ENCODE measurements at places on chromosomes 3 and 15. TPM values are rescaled to one million over a fixed set of nuclear protein-coding genes. Genes with fewer than 3 reads are reported as not detected.

DNA sequence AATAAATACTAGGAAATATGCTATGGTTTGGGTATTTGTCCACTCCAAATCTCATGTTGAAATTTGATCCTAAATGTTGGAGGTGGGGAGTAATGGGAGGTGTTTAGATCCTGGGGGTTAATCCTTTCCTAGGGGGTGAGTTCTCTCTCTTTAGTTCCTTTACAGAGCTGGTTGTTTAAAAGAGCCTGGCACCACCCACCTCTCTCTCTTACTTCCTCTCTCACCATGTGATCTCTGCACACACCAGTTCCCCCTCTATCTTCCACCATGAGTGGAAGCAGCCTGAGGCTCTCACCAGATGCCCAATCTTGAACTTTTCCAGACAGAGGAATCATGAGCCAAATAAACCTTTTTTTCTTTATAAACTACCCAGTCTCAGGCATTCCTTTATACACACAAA, 10.5 kb downstream of the SLC24A5 start:
- H3K4me3 ChIP-seq, result no peak overlapping the region
- no peaks in the 10 kb centered on the region for H3K27me3 ChIP-seq
- DNase-seq, result no peak
- no peak overlapping the region for H3K27ac ChIP-seq
- H3K36me3 ChIP-seq, result no peaks in the 10 kb centered on the region

DNA sequence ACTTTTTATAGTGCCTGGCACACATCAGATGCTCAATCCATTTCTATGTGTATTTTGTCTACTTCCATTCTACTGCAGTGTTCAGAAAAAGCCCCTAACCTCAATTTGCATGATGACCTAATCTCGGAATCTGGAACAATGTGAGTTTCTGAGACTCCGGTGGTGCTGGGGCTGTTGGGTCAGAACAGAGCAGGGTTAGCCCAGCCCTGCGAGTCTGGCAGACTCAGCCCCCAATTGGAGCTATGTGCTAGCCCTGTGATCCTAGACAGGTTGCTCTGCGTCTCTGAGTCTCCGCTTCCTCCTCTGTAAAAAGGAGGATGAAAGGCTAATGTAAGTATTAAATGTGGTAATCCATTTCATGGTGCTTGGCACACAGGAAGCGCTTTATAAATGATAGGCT, 95.0 kb upstream of the ICE2 start:
- H3K36me3 ChIP-seq, result no peaks in the 10 kb centered on the region
- peaks cover 16% of the 10 kb centered on the region for H3K4me1 ChIP-seq
- H3K27me3 ChIP-seq, result no peaks in the 10 kb centered on the region
- no peak overlapping the region for H3K27ac ChIP-seq

GRCh38 chr15:60392601-60392985, 5.2 kb downstream of the ANXA2 start:
- no peak for DNase-seq
- H3K36me3 ChIP-seq, result no peaks in the 10 kb centered on the region
- H3K4me1 ChIP-seq, result peaks cover 16% of the 10 kb centered on the region
- no peaks in the 10 kb centered on the region for H3K27me3 ChIP-seq

- H3K4me1 ChIP-seq, result peaks cover 3% of the 10 kb centered on the region
- H3K27ac ChIP-seq, result no peak overlapping the region
- no peak overlapping the region for H3K4me3 ChIP-seq
- H3K27me3 ChIP-seq, result no peaks in the 10 kb centered on the region
- no peaks in the 10 kb centered on the region for H3K36me3 ChIP-seq
Measured at GRCh38 chr3:131957511-131957910, 77.3 kb downstream of the CPNE4 start.

DNA sequence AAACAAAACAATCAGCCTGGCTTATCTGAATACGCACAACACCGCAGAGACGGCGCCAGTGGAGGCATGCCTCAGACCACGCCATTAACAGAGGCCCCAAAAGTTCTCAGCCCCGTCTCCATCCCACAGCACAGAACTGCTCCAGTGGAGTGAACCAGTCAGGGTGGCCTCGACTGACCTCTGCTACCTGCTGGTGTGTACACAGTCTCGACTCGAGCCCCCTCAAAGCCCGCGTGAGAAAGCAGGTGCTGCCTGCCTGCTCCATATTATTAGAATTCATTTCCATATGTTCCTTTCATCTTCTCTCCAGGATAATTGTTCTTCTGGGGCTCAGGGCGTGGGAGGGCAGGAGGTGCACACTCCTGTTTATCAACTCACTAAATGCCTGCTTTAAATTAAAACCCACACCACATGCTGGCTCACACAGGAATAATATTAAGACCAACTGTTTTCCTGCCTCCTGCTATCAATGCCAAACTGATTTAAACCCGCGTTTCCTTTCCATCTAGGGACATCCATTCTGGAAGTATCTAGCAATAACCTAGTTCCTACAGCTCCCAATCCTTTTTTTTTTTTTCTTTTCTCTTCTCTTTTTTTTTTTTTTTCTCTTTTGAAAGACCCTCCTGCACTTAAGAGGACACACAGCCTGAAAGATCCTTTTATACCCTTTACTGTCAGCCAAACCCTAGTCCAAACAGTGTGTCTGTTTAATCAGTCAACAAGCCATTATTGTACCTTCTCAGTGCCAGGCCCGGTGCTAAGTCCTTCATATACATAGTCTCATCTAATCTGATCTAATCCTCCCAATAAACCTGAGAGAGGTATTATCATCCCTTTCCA, 101.2 kb downstream of the TLE3 start:
- no peak overlapping the region for H3K4me3 ChIP-seq
- DNase-seq, result no peak
- H3K27me3 ChIP-seq, result no peaks in the 10 kb centered on the region
- H3K36me3 ChIP-seq, result no peaks in the 10 kb centered on the region

GRCh38 chr3:38575279-38575843, 74.1 kb downstream of the SCN5A start:
- H3K4me1 ChIP-seq, result peaks cover 13% of the 10 kb centered on the region
- H3K27ac ChIP-seq, result no peak overlapping the region
- no peaks in the 10 kb centered on the region for H3K27me3 ChIP-seq
- no peak for DNase-seq
- H3K36me3 ChIP-seq, result no peaks in the 10 kb centered on the region

- H3K27ac ChIP-seq, result no peak overlapping the region
- H3K4me1 ChIP-seq, result no peaks in the 10 kb centered on the region
- no peaks in the 10 kb centered on the region for H3K27me3 ChIP-seq
- H3K36me3 ChIP-seq, result peaks cover 5% of the 10 kb centered on the region
- no peak overlapping the region for H3K4me3 ChIP-seq
- no peak for DNase-seq
Measured at GRCh38 chr3:41907330-41908073, 54.4 kb downstream of the ULK4 start.

GRCh38 chr15:92715758-92716157, 60.2 kb upstream of the FAM174B start:
- DNase-seq, result no peak
- no peak overlapping the region for H3K27ac ChIP-seq
- H3K27me3 ChIP-seq, result peaks cover 7% of the 10 kb centered on the region
- H3K4me1 ChIP-seq, result peaks cover 4% of the 10 kb centered on the region
- H3K4me3 ChIP-seq, result no peak overlapping the region

DNA sequence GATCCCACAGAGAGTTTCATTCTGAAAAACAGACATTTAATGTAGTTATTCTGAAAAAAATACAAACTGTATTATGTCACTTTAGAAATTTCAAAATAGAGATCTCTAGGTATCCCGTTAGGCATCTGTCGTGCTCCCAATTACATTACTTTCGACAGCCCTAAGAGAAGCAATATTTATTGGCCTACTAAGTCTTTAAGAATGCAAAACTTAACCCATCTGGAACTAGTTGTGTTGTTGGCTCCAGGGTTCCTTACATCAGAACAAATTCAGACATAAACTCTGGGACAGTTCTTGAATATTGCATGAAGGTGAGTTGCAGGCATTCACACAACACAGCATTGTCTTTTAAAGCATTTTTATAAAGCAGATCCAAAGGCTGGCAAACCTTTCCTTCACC, 498.4 kb downstream of the FHIT start:
- peaks cover 2% of the 10 kb centered on the region for H3K36me3 ChIP-seq
- H3K4me3 ChIP-seq, result no peak overlapping the region
- no peak overlapping the region for H3K27ac ChIP-seq
- DNase-seq, result no peak

GRCh38 chr15:89967881-89968280, 33.2 kb upstream of the ZNF710 start:
- H3K36me3 ChIP-seq, result no peaks in the 10 kb centered on the region
- no peaks in the 10 kb centered on the region for H3K27me3 ChIP-seq
- no peaks in the 10 kb centered on the region for H3K4me1 ChIP-seq
- no peak for DNase-seq
- H3K27ac ChIP-seq, result no peak overlapping the region

GRCh38 chr3:119342176-119342575, 48.0 kb downstream of the ARHGAP31 start:
- no peak for DNase-seq
- no peak overlapping the region for H3K27ac ChIP-seq
- no peaks in the 10 kb centered on the region for H3K36me3 ChIP-seq
- no peak overlapping the region for H3K4me3 ChIP-seq
- H3K4me1 ChIP-seq, result no peaks in the 10 kb centered on the region

- H3K4me3 ChIP-seq, result no peak overlapping the region
- no peaks in the 10 kb centered on the region for H3K27me3 ChIP-seq
- peaks cover 2% of the 10 kb centered on the region for H3K36me3 ChIP-seq
- peaks cover 2% of the 10 kb centered on the region for H3K4me1 ChIP-seq
- no peak for DNase-seq
Measured at GRCh38 chr3:187016639-187017345, 86.5 kb downstream of the ST6GAL1 start.

- H3K27ac ChIP-seq, result no peak overlapping the region
- H3K4me3 ChIP-seq, result no peak overlapping the region
- no peaks in the 10 kb centered on the region for H3K27me3 ChIP-seq
- no peak for DNase-seq
- H3K36me3 ChIP-seq, result no peaks in the 10 kb centered on the region
Measured at GRCh38 chr3:79810092-79810491, 42.3 kb upstream of the ROBO1 start.

- no peak overlapping the region for H3K27ac ChIP-seq
- no peak for DNase-seq
- H3K4me3 ChIP-seq, result no peak overlapping the region
- H3K27me3 ChIP-seq, result no peaks in the 10 kb centered on the region
- H3K4me1 ChIP-seq, result no peaks in the 10 kb centered on the region
Measured at GRCh38 chr3:15010664-15011063, 54.5 kb downstream of the MRPS25 start.

DNA sequence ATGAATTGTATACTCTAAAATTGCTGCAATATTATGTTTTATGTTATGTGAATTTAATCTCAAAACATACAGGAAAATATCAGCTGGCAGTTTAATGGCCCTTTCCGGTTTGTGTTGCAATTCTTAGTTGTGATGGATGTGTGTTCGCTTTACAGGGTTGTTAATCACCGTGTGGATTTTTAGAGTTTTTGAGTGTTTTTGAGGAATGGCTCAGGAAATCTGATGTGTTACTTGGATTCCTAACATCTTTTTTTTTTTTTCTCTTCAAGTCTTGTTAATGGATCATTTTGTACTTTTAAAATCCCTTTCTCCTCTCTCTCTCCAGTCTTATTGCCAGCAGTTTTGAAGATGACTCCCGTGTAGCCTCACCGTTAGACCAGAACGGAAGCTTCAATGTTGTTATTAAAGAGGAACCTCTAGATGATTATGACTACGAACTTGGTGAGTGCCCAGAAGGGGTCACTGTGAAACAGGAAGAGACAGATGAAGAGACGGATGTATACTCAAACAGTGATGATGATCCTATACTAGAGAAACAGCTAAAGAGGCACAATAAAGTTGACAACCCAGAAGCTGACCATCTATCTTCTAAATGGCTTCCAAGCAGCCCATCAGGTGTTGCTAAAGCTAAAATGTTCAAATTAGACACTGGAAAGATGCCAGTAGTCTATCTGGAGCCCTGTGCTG, 35.7 kb downstream of the MGA start:
- H3K36me3 ChIP-seq, result peaks cover 4% of the 10 kb centered on the region
- H3K4me1 ChIP-seq, result no peaks in the 10 kb centered on the region
- H3K27me3 ChIP-seq, result no peaks in the 10 kb centered on the region

DNA sequence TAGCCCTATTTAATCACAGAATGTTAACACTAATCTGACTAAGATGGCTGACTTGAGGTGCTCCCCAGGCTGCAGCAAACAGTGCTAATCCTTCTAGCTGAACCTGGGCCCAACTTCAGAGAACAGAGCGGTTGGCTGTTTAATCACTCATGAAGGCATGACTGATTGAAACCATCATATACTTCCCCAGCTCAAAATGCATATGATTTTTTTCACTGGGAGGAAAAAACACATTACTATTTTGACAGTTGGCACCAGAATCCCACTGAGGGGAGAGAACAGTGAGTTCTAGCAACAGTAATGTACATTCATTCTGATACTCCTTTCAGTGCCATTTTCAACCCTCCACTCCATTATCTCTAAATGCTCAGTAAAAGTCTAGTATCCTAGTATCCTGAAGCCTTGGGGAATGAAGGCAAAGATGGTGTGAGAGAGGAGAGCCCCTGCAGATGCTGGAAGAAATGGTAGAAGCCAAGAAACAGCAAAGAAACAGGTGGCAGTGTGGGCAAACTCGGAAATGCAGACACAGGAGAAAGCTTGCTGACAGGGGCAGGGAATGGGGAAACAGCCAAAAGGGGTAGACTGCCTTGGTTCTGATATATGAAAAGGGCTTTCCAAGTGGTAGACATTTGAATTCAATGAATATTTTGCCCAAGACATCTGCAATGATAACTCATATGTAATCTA, 34.4 kb upstream of the CASR start:
- H3K4me3 ChIP-seq, result no peak overlapping the region
- H3K27ac ChIP-seq, result no peak overlapping the region
- H3K36me3 ChIP-seq, result no peaks in the 10 kb centered on the region
- DNase-seq, result no peak

DNA sequence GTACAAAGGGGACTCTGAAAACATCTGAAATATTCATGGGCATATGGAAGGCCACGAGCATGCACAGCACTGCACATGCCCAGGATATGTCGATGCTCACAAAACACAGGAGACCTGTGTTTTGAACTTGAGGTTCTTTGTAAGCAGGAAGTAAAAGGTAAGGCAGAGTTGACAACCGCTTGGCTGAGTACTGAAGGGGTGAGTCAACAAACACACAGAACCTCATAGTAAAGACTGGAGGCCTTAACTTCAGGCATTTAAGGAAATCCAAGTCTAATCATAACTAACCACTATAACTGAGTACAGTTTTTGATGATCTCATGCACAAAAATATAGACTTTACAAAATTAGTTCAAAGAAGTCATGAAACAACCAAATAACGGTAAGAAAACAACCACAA, 80.6 kb downstream of the MYO9A start:
- no peak overlapping the region for H3K4me3 ChIP-seq
- no peak overlapping the region for H3K27ac ChIP-seq
- no peaks in the 10 kb centered on the region for H3K36me3 ChIP-seq
- H3K4me1 ChIP-seq, result peaks cover 2% of the 10 kb centered on the region

Gene HDGFL3
- 149 TPM for total RNA-seq

Gene MBD4
- total RNA-seq, result 35.8 TPM

Gene SPINK8
- total RNA-seq, result not detected

Gene CLDN16
- total RNA-seq, result not detected

Gene FBXO40
- total RNA-seq, result 0.06 TPM

Gene GRK7
- not detected for total RNA-seq

Gene CHST14
- total RNA-seq, result 20.3 TPM

Gene NECTIN3
- total RNA-seq, result 52.2 TPM

Gene UROC1
- not detected for total RNA-seq
